Stimulated activated CD4-positive, alpha-beta T cell treated with anti-CD3 and anti-CD28 coated beads, Interleukin-1b, Interleukin-23, amount 100 ng/mL, for 1 hour (primary cell): ENCODE measurements at places on chromosomes 5 and 9.

DNA sequence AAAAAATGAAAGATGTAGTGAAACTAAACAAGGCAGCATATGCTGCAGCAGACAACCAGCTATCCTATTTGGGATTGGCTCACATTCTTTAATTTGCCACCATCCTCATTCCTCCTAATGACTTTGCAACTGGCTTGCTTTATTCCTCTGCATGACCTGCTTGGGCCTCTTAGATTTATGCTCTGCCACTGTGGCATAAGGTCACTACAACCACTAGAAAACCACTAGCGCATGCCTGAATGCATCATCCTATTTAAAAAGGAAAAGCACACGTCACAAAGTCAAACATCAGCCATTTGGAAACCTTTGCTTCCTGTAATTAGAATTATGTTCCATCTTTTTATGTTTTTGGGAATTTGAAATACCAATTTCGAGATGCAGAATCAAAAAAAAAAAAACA, 40.8 kb upstream of the CCDC152 start:
- no peak for DNase-seq

GRCh38 chr9:22227986-22228385, 218.6 kb upstream of the DMRTA1 start:
- DNase-seq = no peak

GRCh38 chr5:160492565-160492964, 70.9 kb downstream of the PTTG1 start:
- DNase-seq = no peak

DNA sequence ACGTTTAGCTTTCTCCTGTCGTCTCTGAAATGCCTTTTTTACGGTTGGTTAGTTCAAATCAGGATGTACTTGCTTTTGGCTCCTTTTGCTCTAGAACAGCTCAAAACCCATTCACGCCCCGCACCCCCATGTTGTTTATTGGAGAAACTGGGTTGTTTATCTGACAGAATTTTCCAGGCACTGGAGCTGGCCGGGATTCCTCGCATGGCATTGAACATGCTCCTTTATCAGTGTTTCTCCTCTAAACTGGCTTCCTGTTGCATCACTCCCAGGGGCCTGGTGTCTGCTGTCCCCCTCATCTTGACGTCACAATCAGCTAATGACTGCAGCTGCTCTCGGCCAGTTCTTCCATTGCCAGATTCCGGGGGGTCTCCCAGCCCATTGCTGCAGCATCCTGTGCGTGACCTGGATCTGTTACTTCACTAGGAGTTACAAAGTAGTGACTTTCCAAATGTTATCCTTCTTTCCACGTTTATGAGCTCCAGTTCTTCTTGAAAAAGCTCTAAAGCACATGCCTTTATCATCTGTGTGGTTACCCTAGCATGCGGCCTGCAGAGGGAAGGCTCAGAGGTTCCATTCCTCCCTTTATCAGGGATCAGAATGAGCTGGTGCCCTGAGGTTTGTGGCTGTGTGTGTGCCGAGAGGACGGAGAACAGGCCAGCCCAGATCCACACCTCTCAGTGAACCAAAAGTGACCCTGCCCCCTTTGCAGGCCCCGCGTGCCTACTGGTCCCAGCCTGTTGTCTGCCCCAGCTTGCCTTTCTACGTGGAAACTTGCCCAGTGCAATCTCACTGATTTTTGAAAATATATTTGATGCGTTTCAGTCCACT, 27.5 kb downstream of the FAM163B start:
- DNase-seq = no peak
